ENCODE measurements at places on chromosomes 5 and 9.

- no peak for DNase-seq
Observed at GRCh38 chr5:130985776-130986175, 179.3 kb downstream of the HINT1 start.

DNA sequence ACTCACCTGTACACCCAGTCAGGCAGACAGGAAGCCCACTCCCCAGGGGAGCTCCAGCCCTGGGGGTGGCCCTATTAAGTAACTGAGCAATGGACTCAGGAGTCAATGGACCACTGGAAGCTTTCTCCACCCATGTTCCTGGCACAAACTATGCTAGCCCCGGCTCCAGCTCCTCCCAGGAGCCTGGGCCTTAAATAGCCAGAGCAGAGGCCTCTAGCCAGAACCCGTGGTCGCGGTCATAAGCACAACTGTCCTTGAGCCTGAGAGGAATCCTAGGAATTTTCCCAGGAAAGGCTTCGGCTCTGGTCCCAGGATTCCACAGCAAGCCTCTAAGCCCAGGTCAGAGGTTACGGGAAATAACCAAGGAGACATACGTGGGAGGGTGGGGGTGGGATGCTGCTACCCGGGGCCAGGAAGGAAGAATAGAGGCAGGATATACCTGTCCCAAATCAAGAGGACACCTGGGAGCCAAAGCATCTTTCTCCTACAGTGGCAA lies 5.5 kb downstream of the SEPTIN8 start:
- no peak for DNase-seq

- DNase-seq: no peak
Observed at GRCh38 chr5:98742396-98743073, 30.9 kb upstream of the RGMB start.

DNA sequence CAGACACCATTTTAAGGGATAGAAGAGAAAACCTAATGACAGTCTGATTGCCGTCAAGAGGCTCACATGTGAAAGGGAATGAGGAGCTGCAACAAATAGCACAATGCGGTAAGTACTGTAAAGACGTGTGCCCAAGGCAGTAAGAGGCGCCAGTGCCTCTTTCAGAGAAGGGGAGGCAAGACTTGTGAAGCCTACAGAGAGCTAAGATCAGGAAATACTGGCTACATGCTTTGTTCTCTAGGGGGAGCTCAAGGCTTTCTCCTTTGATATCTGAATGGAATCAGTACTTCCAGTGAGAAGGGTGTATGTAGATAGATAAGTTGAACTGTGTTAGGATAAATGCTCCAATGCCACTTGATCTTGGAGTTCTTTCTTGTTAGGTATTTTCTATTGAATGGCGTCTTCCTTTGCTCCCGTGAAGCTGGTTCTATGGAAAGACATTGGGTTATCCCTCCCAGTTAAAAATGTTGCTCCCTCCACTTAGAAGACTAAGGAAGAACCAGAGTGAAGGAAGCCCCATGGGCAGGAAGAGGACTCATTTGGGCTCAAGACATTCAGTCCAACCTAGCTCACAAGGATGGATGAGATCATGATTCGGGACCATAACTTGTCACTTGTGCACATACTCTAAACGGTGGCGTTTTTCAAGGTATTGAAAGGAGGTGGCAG lies 23.5 kb upstream of the ALDOB start:
- no peak for DNase-seq

DNA sequence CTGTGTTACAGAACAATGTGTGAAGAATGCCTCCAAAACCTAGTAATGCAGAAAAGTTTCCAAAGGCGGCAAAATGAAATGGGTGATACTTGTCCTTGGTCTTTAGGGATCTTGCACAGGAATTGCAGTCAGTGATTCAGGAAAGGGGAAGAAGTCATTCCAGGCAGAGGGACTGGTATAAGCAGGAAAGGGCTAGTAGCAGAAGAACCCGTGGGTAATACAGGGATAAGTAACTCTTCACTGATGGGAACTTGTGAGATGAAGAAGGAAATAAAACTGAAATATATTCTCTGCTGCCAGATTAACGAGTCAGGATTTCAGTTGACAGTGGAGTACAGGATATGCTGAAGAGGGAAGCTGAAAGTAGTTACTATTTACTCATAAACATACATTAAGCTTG lies 1.2 kb downstream of the SRFBP1 start:
- no peak for DNase-seq

GRCh38 chr5:180586204-180586603 lies 5.1 kb downstream of the SCGB3A1 start:
- no peak for DNase-seq

GRCh38 chr5:128532127-128532526 lies 5.9 kb downstream of the FBN2 start:
- no peak for DNase-seq

DNA sequence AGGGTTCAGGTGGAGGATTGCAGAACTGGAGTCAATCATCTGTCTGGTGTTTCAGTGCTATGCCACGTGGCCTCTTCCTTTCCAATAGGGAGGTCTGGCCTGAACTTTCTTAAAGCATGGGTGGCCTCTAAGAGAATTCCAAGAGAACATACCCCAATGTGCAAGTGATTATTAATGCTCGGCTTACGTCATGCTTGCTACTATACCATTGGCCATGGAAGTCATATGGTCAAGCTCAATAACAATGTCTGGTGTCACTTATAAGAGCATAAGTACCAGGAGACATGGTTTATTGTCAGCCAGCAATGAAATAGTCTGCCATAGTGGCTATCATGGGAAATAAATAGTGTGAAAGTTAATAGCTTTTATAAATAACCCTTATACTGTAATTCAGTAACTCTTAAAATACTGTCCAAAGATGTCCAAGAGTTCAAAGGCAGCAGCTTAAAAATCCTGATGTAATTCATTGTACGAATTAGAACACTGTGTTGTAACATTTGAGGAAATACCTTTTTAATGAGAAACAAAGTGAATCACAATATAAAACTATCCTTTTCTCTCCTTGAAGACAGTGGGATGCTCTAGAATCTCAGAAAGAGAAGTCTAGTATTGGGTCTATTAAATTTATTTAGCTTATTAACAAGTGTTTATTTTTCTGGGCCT lies 355.4 kb upstream of the PRR16 start:
- DNase-seq: no peak

GRCh38 chr5:14064841-14065240 lies 78.3 kb upstream of the TRIO start:
- no peak for DNase-seq
